ENCODE measurements at places on chromosomes 6 and 20. TPM values are rescaled to one million over a fixed set of nuclear protein-coding genes. Genes with fewer than 3 reads are reported as not detected.
A peak's percentile ranks its signal among the peaks of the same experiment; 100 is the strongest.

Gene SAMD5
- total RNA-seq: not detected

DNA sequence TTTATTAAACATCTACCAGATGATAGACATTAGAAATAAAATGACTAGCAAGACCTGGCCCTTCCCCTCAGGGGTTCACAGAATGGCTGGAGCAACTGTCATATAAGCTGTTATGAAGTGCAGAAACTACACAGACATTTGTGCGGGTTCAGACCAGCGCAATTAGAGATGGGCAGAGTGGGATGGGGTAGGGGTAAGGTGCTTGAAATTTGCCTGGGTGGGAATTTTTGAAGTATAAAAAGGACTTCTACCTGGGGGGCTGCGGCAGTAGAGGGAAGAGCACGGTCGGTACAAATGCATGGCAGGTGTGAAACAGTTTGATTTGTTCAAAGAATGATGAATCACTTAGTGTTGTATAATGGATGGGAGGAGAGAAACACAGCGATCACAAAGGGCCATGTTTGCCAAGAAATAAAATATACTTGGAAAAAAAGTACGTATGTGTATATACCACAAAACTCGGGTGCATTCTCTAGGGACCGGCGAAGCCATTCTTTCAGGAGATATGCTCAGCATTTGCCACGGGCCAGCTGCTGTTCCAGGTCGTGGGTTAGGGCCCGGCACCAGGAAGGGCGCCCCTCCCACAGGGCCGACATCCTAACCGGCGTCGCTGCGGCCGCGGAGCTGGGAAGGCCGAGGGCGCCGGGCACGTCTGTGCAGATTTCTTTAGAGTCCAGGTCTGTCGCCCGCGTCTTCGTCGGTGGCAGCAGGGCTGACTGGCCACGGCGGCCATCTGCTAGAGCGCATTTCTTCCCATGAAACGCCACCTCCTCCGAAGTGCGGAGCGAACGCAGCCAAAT lies 809 bp upstream of the NOL7 start:
- H3K4me1 ChIP-seq: peaks cover 45% of the 10 kb centered on the region
- no peak for DNase-seq
- peak overlapping the region; percentile 99 for H3K4me3 ChIP-seq
- H3K36me3 ChIP-seq: peaks cover 32% of the 10 kb centered on the region
- no peaks in the 10 kb centered on the region for H3K27me3 ChIP-seq

DNA sequence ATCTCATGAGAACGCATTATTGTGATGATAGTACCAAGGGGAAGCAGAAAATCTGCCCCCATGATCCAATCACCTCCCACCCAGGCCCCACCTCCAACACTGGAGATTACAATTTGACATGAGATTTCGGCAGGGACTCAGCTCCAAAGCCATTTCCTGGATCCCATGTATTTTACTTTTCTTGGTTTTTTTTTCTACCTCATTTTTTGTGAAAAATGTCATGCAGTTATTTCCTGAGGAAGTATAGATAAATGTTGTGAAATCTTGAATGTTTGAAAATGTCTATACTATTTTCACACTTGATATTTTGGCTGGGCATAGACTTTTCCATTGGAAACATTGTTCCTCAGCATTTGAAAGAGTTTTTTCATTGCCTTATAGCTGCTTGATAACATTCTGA lies 9.1 kb upstream of the BRPF3 start:
- H3K4me3 ChIP-seq: no peak overlapping the region
- no peak overlapping the region for H3K27ac ChIP-seq
- H3K4me1 ChIP-seq: no peaks in the 10 kb centered on the region
- no peaks in the 10 kb centered on the region for H3K36me3 ChIP-seq
- H3K27me3 ChIP-seq: peaks cover 4% of the 10 kb centered on the region
- DNase-seq: no peak

DNA sequence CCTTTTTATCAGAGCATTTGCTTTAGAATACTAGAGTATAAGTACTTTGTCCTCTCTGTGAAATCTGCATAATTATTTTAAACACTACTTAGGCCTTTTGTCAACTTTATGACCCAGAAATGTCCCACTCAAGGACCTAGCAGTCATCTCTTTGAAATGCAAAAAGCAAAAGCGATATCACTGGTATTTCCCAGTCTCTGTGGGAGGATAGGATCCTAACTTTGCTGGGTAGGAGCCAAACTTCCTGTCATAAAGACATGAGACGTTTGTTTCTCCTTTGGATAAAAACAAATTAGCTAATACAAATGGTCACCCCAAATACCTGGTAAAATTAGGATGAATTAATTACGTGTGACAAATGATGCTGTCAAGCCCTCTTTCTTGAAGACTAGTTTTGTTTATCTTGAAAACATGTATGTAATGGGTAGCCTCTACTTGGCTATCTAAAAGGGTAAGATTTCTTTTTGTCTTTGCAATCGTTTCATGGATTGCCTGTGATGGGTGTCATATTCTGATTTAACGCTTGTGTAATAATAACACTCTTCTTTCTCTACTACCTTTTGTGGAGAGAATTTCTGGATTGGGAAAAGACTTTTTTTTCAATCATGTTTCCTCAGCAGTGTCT lies 36.2 kb downstream of the DCDC2 start:
- peaks cover 19% of the 10 kb centered on the region for H3K27me3 ChIP-seq
- no peak overlapping the region for H3K4me3 ChIP-seq
- no peak overlapping the region for H3K27ac ChIP-seq
- DNase-seq: no peak

GRCh38 chr20:46543959-46544358 lies 6.5 kb downstream of the OCSTAMP start:
- H3K27ac ChIP-seq: peak overlapping the region; percentile 4
- no peak for DNase-seq
- H3K36me3 ChIP-seq: no peaks in the 10 kb centered on the region
- peaks cover 19% of the 10 kb centered on the region for H3K27me3 ChIP-seq

Gene PRSS16
- 0.81 TPM for total RNA-seq

DNA sequence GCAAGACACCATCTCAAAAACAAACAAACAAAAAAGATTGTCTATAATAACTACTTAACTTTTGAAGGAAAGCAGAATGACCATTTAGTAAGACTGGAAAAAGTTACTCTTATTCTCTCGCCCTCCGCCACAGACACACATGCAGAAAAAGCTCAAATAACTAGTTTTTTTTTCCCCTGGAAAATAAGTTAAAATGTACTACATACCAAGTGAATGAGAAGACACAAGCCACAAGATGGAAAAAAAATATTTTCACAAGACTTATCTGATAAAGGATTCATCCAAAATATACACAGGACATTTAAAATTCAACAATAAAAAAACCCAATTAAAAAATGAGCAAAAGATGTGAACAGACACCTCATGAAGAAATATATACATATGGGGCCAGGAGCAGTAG lies 31.9 kb downstream of the NUDT3 start:
- H3K4me1 ChIP-seq: peaks cover 32% of the 10 kb centered on the region
- H3K27me3 ChIP-seq: no peaks in the 10 kb centered on the region
- no peak for DNase-seq
- H3K27ac ChIP-seq: no peak overlapping the region
- peaks cover 3% of the 10 kb centered on the region for H3K36me3 ChIP-seq

Gene CLPSL2
- not detected for total RNA-seq

- H3K27me3 ChIP-seq: no peaks in the 10 kb centered on the region
- peaks cover 2% of the 10 kb centered on the region for H3K36me3 ChIP-seq
- no peaks in the 10 kb centered on the region for H3K4me1 ChIP-seq
- H3K4me3 ChIP-seq: no peak overlapping the region
- no peak overlapping the region for H3K27ac ChIP-seq
These were observed 83.0 kb downstream of the WDR27 start for GRCh38 chr6:169618526-169619490.

Gene CLIC5
- 1.8 TPM for total RNA-seq

Gene ZFP57
- not detected for total RNA-seq

GRCh38 chr6:75931011-75931680 lies 141.3 kb downstream of the IMPG1 start:
- DNase-seq: no peak
- no peak overlapping the region for H3K4me3 ChIP-seq
- peaks cover 1% of the 10 kb centered on the region for H3K4me1 ChIP-seq

DNA sequence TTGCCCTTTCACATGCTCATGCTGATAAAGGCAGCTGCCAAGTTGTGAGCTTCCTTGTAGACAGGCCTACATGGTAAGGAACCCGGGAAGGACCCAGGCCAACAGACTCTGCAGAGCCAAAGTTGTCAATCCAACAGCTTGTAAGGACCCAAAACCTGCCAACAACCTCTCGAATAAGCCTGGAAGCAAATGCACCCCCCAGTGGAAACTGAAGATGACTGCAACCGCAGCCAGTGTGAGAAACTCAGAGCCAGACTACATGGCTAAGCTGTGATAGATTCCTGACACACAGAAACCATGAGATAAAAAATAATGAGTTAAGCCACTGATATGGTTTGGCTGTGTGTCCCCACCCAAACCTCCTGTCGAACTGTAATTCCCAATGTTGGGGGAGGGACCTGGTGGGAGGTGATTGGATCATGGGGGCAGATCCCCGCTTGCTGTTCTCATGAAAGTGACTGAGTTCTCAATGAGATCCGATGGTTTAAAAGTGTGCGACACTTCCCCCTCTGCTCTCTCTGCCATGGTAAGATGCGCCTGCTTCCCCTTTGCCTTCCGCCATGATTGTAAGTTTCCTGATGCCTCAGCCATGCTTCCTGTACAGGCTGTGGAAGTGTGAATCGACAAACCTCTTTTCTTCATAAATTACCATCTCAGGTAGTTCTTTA lies 18.8 kb upstream of the CLPSL2 start:
- H3K4me1 ChIP-seq: peaks cover 12% of the 10 kb centered on the region
- no peaks in the 10 kb centered on the region for H3K36me3 ChIP-seq
- H3K27ac ChIP-seq: no peak overlapping the region
- peaks cover 20% of the 10 kb centered on the region for H3K27me3 ChIP-seq
- H3K4me3 ChIP-seq: no peak overlapping the region

DNA sequence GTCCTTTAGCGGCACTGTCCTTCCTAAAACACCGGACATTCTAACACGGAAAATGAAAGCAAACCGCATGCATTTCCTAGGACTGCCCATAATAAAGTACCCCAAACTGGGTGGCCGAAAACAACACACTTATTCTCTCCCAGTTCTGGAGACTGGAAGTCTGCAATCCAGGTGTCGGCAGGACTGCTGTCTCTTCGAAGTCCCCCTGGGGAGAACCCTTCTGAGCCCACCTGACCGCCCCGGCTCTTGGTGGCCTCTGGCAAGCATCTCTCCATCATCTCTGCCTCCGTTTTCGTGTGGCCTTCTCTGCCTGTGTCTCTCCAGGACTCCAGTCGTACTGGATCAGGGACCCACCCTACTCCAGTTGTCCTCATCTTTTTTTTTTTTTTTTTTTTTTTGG lies 55.4 kb downstream of the SYNJ2 start:
- no peak for DNase-seq
- no peaks in the 10 kb centered on the region for H3K27me3 ChIP-seq
- H3K4me3 ChIP-seq: no peak overlapping the region
- no peak overlapping the region for H3K27ac ChIP-seq
- H3K4me1 ChIP-seq: peaks cover 37% of the 10 kb centered on the region

Gene MYBL2
- total RNA-seq: 129 TPM

- no peak for DNase-seq
- H3K4me1 ChIP-seq: no peaks in the 10 kb centered on the region
- H3K4me3 ChIP-seq: no peak overlapping the region
- no peak overlapping the region for H3K27ac ChIP-seq
- H3K27me3 ChIP-seq: no peaks in the 10 kb centered on the region
- H3K36me3 ChIP-seq: no peaks in the 10 kb centered on the region
These were observed 380.9 kb upstream of the RGS17 start for GRCh38 chr6:153511896-153512496.

DNA sequence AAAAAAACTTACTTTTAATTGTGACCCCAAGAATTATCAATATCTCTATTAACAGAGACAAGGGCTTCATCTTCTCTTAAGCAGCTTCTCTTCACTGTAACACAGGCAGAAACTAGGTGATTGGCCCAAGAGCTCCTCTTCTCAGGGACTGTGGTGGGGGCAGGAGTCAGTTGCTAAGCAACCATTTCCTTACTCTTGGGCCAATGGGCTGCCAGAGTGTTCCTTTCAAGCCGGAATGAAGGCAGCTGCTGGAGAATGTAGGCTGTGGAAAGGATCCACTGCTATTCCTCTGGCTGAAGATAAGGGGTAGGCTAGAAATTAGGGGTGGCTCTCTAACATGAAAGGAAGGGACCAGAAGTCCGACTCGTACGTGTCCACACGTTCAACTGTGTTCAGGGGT lies at the start of gene SEL1L2:
Gene SEL1L2 (minus strand): TSS at position 150 of the 400 bp plus-strand sequence. CDS start 80 bp downstream, at position 70.
- H3K4me1 ChIP-seq: no peaks in the 10 kb centered on the region
- no peak for DNase-seq
- no peak within 1 kb of the TSS for H3K4me3 ChIP-seq
- H3K36me3 ChIP-seq: no peaks in the 10 kb centered on the region

Gene COL9A3
- total RNA-seq: not detected

Gene SPEF1
- 0.16 TPM for total RNA-seq

DNA sequence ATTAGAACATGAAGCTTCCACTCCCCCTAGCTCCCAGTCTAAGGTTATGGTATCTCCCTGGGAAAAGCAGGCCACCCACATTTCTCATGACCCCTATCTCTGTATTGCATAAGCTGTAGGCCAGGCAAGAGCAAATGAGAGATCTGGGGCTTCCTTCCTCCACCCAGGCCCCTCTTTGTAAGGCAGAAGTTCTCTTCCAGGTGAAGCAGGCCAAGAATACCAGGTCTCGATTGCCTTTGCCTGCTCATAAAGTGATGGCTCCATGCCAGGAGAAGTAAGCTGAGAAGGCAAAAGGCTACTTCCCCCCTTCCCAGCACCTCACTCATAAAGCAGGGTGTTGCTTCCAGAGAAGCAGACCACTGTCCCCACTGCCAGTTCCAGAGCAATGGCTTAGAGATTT lies 144.1 kb upstream of the KCNK16 start:
- H3K36me3 ChIP-seq: no peaks in the 10 kb centered on the region
- no peaks in the 10 kb centered on the region for H3K4me1 ChIP-seq
- H3K4me3 ChIP-seq: no peak overlapping the region
- no peak for DNase-seq
- H3K27me3 ChIP-seq: peaks cover 13% of the 10 kb centered on the region

DNA sequence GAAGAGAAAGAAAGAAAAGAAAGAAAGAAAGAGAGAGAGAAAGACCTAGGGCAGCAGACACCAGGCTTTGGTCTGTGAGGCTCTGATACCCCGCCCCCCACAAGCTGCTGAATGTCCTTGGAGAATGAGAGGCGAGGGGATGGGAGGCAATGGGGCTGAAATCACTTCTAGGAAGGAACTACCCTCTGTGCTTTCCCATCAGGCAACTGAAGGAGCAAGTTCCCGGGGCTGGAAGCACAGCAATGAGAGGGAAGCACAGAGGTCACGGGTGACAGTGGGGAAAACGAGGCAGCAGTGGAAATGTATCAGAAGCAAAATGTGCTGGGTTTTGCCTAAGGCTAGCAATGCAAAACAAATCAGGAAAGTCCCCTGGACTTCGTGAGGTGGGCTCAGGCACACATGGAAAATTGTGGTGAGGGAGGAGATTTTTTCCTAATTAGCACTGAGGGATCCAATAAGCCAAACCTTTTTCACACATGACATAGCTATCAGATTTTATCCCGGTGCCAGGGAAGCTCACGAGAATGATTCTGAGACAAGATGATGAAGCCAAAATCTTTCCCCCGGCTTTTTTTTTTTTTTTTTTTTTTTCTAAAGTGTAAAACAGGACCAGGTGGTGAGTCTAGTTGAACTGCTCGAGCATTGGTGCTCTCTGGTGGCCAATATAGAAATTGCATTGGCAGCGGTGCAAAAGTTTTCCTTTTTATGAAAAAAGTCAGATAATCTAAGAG lies 16.8 kb upstream of the ARFGEF2 start:
- peaks cover 12% of the 10 kb centered on the region for H3K27me3 ChIP-seq
- peaks cover 3% of the 10 kb centered on the region for H3K36me3 ChIP-seq
- H3K27ac ChIP-seq: no peak overlapping the region
- H3K4me1 ChIP-seq: peaks cover 18% of the 10 kb centered on the region
- DNase-seq: peak; percentile 83

Data from activated CD8-positive, alpha-beta T cell treated with anti-CD3 and anti-CD28 coated beads, Interleukin-2, amount 10 ng/mL, durations not matched to agents 7 days and 5 days (primary cell).